ENCODE measurements at places on chromosomes 1 and 21. TPM values are rescaled to one million over a fixed set of nuclear protein-coding genes. Genes with fewer than 3 reads are reported as not detected.

Gene TMEM200B
- total RNA-seq = not detected

Gene HAO2
- total RNA-seq = not detected

Gene SLC25A44
- total RNA-seq = 32.2 TPM

Gene RAB4A
- 28.2 TPM for total RNA-seq

Gene FMOD
- not detected for total RNA-seq

Gene RSPH1
- not detected for total RNA-seq

Gene CELA3B
- not detected for total RNA-seq

Gene LYPD8
- total RNA-seq = not detected

Gene LRRC7
- 0.16 TPM for total RNA-seq

Gene RAB25
- total RNA-seq = not detected

Gene NUF2
- 57.3 TPM for total RNA-seq

Gene CLK2
- 89.5 TPM for total RNA-seq

Gene AMPD1
- total RNA-seq = not detected

Gene SIPA1L2
- 0.23 TPM for total RNA-seq

Gene TMEM79
- total RNA-seq = 9.4 TPM

Gene NIPAL3
- total RNA-seq = 33.0 TPM

Gene TNFRSF4
- total RNA-seq = 47.8 TPM

Gene OLIG2
- total RNA-seq = not detected

Gene DNM3
- total RNA-seq = 1.5 TPM

Gene ZNF648
- total RNA-seq = not detected

Gene TINAGL1
- not detected for total RNA-seq

Gene CLEC20A
- total RNA-seq = not detected

Gene PIK3C2B
- 17.1 TPM for total RNA-seq

Gene EXTL1
- not detected for total RNA-seq

Gene UTS2
- not detected for total RNA-seq

Gene ARMH1
- 93.6 TPM for total RNA-seq

Gene ARTN
- 0.64 TPM for total RNA-seq

Gene CDC42BPA
- 8.8 TPM for total RNA-seq

Gene LAPTM5
- total RNA-seq = 371 TPM

Gene SDF4
- 111 TPM for total RNA-seq

Gene UBASH3A
- 84.2 TPM for total RNA-seq

Gene MEX3A
- 0.20 TPM for total RNA-seq

Gene RPTN
- not detected for total RNA-seq

Gene GBP4
- 76.5 TPM for total RNA-seq

Gene CLIC6
- total RNA-seq = 0.11 TPM

Gene PRRX1
- total RNA-seq = not detected

Gene CHI3L2
- 9.1 TPM for total RNA-seq

Gene TGFBR3
- total RNA-seq = 14.5 TPM

Gene PBX1
- total RNA-seq = not detected

Gene TNFRSF9
- 3.4 TPM for total RNA-seq

Gene C1orf185
- total RNA-seq = not detected

Gene LCE1C
- total RNA-seq = not detected

Gene PCNX2
- total RNA-seq = 24.4 TPM

Gene PTPN7
- 303 TPM for total RNA-seq

Gene NR0B2
- not detected for total RNA-seq

Gene GPR52
- total RNA-seq = 3.4 TPM

Gene GBP7
- total RNA-seq = not detected

Gene RNU1-1
- 2,343 TPM for total RNA-seq

Gene HEYL
- total RNA-seq = 0.14 TPM

Gene MANEAL
- total RNA-seq = 1.9 TPM

Gene ITLN1
- not detected for total RNA-seq

Gene ATP1A4
- not detected for total RNA-seq

Gene CD48
- 204 TPM for total RNA-seq

Gene LCE1B
- not detected for total RNA-seq

Gene SOAT1
- 47.5 TPM for total RNA-seq

Gene SPRR2A
- not detected for total RNA-seq

Gene SYCP1
- not detected for total RNA-seq

Gene AGMAT
- 20.2 TPM for total RNA-seq

Gene C1orf141
- not detected for total RNA-seq

Gene WRAP73
- 33.2 TPM for total RNA-seq

Data from T-helper 2 cell treated with Interferon-gamma antibody and Interleukin-4, amounts not matched to agents 100 ng/mL and 5 ng/mL, for 36 hours (primary cell).